ENCODE measurements at places on chromosomes 5 and 9. TPM values are rescaled to one million over a fixed set of nuclear protein-coding genes. Genes with fewer than 3 reads are reported as not detected.
A peak's percentile ranks its signal among the peaks of the same experiment; 100 is the strongest.

GRCh38 chr5:144092508-144092907 is 78.0 kb downstream of the YIPF5 start:
- no peak for ATAC-seq

GRCh38 chr5:152560512-152561137 is 155.5 kb upstream of the NMUR2 start:
- ATAC-seq = peak; percentile 26

Gene TSSK1B
- 0.37 TPM for total RNA-seq

- ATAC-seq = no peak
These were observed 12.4 kb downstream of the IL5 start for GRCh38 chr5:132530946-132531345.

Gene LECT2
- not detected for total RNA-seq

DNA sequence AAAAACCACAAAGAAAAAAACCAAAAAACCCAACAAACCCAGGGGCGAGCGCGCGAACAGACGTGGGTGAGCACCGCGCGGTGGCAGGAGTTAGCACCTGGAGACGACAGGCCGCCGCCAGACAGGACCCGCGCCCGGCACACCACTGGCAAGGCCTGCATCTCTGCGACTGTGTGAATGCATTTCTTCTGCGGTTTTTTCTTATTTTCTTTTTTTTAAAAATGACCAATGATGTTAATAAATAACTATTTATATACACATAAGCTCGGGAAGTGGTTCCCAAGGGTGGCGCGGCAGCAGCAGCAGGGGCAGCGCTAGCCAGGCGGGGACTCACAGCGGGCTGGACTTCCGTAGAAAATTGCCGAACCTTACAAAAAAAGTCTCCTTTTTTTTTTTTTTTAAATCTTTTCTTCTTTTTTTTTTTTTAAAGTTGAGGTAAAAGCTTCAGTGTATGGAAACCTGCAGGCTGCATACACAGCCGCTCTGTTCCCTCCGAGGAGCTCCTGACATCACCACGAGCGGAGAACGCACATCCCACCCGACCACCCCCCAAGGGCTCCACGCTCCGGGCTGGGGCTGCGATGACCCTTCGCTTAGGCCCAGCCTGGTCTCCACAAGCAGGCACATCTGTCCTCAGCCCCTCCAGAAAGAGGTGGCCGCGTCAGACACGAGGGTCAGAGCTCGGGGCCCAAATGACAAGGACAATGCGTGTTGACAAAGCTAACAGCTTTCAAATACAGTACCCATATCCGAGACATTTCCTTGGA is 7.4 kb downstream of the BRD3OS start:
- no peak for ATAC-seq

Gene PFN3
- total RNA-seq = not detected

- no peak for ATAC-seq
These were observed 132.7 kb downstream of the TSSK1B start for GRCh38 chr5:113302120-113302519.

DNA sequence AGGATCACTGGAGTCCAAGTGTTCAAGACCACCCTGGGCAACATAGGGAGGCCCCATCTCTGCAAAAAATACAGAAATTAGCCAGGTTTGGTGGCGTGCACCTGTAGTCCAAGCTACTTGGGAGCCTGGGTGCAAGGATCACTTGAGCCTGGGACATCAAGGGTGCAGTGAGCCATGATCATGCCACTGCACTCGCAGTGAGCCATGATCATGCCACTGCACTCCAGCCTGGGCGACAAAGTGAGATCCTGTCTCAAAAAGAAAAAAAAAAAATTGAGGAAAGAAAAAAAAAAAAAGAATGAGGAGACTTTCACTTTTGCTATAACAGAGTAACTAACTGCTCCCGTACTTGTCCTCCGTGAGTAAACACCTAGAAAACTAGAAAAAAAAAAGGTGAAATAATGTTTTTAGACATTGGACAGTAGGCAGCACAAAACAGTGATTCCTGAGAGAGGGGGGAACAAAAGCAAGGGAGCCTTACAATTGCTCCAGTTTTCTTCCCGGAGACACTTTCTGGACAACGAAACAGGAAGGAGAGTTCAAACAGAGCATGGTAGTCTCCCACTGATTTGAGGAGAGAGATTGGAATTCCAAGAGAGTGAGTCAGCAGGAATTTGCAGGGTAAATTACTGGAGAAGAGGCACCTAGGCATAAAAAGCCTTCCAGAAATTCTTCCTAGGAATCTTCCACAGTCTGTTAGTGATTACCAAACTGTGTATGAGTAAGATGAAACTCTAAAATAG is 6.9 kb upstream of the ZBTB5 start:
- ATAC-seq = peak; percentile 31

GRCh38 chr9:14907360-14907685 is 2.9 kb downstream of the FREM1 start:
- no peak for ATAC-seq

Gene FAM153A
- 1.3 TPM for total RNA-seq

Gene OR2V2
- 0.13 TPM for total RNA-seq

Gene SARDH
- 1.1 TPM for total RNA-seq

DNA sequence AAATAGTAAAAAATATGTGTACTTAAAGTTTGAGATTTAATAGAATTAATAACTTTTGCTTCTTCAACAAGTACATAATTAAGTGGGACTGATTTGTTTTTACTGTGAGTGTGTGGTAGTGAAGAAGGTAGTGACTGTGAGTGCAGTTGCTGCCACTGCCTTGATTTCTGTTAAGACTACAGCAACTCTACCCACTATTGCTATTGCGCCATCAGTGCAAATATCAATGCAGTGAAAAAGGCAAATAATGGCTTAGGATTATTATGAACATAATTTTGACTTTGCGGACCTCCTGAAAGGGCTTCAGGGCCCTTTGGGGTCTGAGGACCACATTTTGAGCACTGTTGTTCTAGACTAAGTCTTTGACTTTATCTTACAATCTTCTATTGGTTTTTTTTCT is 112.0 kb upstream of the PITX1 start:
- ATAC-seq = no peak

DNA sequence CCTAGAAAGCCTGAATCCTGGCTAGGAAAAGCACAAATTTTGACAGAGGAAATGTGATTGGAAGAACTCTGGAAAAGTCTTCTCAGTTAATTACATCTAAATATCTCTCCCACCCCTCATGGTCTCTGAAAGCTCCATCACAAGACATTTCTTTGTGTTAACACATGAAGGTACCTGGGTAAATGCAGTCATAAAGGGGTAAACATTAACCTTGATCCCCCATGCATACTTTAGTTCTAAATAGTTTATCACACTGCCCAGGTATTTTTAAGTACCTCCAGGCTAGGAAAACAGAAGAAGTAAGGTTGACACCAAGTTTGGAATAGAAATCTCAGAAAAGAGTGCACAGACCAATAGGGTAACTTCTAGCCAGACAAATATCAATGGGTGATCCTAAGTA is 334.5 kb downstream of the PIK3R1 start:
- no peak for ATAC-seq

DNA sequence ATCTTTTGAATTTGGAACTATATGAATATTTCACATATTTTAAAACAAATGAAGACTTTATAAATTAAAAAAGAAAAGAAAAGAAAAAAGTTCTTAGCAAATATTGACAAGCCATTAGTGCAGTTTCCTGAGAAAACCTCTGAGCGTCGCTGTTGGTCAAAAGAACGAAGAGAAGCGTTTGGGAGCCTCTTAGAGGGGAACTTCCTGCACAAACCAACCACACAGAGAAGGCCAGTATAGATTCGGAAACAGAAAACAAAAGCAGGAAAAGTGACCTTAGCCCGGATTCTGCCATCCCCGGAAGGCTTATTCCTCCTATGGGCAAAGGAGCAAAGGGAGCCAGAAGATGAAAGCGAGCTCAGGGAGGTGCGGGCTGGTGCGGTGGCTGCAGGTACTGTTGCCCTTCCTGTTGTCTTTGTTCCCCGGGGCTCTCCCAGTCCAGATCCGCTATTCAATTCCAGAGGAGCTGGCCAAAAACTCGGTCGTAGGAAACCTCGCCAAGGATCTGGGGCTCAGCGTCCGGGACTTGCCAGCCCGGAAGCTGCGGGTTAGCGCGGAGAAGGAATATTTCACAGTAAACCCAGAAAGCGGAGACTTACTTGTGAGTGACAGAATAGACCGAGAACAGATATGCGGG is at the start of gene PCDHGB2:
TSS of gene PCDHGB2 (plus strand) at position 205 of the 637 bp plus-strand sequence. CDS start at position 347, 142 bp downstream.
- ATAC-seq = no peak

- ATAC-seq = no peak
These were observed 8.5 kb upstream of the MRNIP start for GRCh38 chr5:179867079-179867465.

DNA sequence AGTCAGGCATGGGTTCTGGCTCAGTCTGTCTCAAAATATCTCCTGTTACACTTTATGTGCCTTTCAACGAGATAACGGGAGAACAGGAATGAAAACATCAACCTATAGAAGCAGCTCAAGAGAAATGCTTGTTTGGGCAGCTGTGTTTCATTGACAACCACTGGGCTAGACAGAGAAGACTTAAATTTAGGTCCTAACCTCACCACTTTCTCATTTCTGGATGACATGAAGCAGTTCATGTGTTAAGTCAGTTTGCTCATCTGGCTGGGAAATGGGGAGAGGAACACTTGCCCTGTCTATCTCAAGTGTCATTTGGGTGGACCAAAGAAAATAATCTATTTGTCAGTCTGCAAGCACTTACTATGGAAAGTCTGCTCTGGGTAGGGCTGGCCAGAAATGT is 66.7 kb upstream of the PCA3 start:
- ATAC-seq = no peak

DNA sequence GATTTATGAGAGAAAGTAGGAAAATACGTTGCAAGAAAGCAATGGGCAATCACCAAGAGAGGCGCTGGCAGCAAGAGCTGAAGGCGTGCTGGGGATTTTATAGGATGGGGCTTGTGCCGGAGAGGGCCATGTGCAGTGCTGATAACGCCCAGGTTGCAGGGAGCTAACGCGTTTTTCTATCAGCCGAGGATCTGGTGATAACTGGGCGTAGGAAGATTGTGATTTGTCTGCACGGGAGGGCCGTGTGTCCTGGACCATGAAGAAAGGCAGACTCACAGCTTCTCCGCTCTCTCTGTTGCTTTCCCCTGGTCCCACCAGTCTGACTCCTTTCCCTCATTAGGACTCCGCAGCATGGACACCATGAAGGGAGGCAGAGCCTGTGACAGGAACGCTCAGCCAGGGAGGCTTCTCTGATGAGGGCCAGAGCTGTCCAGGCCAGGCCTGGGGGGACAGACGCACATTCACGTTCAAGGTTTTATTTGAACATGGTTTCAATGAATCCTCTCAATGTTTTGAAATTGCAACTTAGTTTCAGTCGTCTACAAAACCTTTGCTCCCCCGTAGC is 11.9 kb upstream of the CACNA1B start:
- ATAC-seq = no peak

DNA sequence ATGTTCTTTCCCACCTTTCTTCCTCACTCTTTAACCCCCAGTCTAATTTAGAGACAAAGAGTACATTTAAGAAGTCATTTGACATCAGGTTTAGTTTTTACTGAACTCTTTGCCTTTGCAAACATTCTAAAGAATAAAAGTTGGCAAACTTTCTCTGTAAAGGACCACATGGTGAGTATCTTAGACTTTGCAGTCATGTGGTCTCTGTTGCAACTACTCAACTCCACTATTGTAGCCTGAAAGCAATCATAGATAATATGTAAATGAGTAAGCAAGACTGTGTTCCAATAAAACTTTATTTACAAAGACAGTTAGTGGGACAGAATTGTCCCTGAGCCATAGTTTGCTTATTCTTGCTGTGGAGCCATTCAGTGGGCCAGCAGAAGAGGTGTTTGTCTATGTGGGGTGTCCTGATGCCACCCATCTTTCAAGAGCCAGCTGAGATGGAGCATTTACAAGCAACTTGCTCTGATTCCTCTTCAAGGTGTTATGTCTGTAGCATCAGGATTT is 25.4 kb downstream of the ABLIM3 start:
- no peak for ATAC-seq

DNA sequence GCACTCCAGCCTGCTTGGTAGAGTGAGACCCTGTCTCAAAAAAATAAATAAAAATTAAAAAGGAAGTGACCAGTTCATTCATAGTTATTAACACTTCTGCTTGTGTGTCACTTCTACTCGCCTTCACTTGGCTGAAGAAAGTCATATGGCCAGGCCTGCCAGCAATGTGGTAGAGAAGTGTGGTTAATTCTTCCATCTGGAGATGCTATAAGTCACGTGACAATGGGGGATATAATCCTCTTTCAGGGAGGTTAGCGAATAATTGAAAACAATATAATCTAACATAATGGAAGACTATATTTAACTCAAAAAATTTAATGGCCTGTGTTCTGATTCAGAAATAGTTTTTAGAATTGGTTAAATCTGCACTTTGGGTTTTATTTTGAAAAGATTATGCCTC is 305.6 kb downstream of the DOCK8 start:
- ATAC-seq = no peak

GRCh38 chr9:79408200-79408599 is 163.6 kb upstream of the TLE4 start:
- ATAC-seq = no peak

DNA sequence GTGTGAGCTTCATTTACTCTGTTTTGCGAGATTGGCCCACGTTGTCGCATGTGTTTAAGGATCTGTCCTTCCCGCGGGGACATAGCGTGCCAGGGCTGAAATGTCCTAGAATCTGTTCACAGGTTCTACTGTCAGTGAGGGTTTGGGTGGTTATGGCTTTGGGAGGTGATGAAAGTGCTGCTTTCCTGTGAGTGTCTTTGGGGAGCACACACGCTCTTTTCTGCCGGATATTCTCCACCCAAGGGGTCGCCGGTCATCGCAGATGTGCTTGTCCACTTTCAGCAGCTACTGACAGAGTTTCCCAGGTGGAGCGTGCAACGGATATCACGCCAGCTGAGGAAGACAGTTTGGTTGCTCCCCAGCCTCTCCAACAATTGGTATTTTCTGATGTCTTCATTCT is 32.1 kb downstream of the PROP1 start:
- ATAC-seq = no peak

DNA sequence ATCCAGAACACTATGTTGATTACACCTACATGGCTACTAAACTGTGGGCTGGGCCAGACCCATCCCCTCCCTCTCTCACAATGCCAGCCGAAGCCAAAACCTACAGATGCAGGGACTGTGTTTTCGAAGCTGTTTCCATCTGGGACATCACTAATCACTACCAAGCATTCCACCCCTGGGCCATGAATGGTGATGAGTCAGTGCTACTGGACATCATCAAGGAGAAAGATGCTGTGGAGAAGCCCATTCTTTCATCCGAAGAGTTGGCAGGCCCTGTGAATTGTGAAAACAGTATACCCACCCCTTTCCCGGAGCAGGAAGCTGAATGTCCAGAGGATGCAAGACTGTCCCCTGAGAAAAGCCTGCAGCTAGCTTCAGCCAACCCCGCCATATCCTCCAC is 65.0 kb downstream of the ZNF462 start:
- ATAC-seq = no peak

DNA sequence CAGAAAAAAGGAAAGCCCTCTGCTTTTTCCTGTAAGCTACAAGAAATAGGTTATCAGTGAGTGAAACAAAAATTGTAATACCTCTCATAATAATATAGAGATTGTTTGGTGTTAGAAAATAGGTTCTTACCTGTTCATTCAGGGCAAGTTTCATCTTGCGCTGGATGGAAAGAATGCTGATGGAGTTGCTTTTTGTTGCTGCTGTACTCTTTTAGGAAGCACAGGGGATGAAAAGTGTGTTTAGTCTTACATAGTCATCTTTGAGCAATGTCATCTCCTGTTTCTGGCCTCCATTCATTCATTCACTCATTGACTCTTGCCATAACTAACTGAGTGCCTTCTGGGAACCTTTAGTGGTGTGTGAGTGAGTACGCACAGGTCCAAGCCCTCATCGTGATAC is 6.4 kb downstream of the ENTREP1 start:
- ATAC-seq = no peak

Gene STKLD1
- total RNA-seq = 6.3 TPM

Gene HMHB1
- total RNA-seq = not detected

Measured in motor neuron (in vitro differentiated cells).